Mucosa of descending colon (tissue), 3 donors: ENCODE measurements at places on chromosomes 7 and 10. TPM values are rescaled to one million over a fixed set of nuclear protein-coding genes. Genes with fewer than 3 reads are reported as not detected.
A peak's percentile ranks its signal among the peaks of the same experiment; 100 is the strongest.

DNA sequence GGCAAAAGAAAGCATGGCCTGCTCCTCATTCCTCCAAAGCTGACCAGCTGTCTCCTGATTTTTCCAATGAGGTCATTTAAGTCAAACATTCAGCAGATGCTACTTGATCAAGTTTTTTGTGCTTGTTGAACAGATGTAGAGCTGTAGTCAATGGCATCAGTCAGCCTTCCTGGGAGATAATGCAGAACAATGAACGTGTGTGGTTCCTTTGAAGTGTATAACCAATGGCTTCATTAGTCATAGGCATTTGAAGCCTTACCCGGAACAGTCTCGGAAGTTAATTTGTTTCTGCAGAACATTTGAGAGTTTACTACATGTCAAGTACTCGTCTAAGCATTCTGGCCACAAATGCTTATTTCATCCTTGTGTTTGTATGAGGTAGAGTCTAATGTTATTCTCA is 227.1 kb downstream of the ADRA2A start:
- DNase-seq: no peak

- no peak for DNase-seq
These were observed 38.6 kb upstream of the TNKS2 start for GRCh38 chr10:91759581-91759986.

DNA sequence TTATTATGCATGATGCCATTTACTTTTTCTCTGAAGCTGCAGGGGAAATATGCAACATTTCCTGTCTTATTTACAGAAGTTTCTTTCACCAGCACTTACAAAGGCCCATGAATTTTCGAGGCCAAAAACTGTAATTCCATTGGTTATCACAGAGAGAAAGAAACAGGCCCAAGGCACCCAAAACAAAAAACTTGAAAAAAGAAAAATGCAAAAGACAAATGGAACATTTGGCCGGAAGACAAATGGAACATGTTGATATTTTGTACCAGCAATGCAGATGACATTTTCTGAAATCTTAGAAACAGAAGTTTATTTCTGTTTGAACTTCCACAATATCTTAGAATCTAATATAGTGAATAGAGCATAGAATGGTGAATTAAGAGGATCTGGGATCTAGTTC is 56.3 kb upstream of the PNLIP start:
- DNase-seq: no peak

DNA sequence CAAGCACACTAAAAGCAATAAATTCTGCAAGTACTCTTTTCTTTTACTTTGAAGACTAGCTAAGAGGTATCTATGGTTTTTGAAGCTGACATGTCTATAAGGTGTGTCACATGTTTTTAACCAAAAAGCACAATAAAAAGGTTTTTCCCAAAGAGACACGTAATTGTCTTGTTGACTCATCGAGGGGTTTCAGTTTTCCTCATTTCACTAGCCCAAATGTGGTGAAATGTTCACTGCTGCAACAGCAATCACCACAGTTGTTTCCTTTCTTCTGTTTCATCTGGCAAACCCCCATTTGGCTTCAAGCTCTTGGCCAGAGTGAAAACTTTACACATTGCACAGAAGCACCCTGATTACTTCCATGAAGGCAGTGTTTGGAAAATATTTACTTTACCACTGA is 3.8 kb upstream of the HOXA4 start:
- DNase-seq: no peak

DNA sequence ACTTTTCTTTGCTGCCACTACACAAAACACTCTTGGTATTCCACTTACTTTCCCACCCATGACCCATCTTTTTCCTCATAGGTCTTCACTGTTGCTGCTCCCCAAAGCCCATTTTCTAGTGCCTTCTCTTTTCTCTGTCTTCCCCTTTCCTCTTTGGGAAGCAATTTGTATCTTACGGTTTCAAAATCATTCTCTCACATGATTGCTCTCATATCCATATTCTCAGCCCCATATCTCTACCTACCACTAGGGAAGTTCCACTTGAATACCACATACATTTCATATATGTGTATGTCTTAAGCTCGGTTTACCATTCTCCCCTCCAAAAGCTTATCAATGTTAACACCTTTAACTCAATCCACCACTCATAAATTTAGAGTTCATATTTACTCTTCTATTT is 3.2 kb upstream of the UBE2D1 start:
- DNase-seq: no peak

- DNase-seq: no peak
These were observed 27.2 kb downstream of the LEP start for GRCh38 chr7:128268233-128268632.

- DNase-seq: no peak
These were observed 257.3 kb downstream of the LRMDA start for GRCh38 chr10:75688506-75689300.

- DNase-seq: no peak
These were observed 30.3 kb downstream of the TMEM168 start for GRCh38 chr7:112759905-112760304.

GRCh38 chr7:101882595-101883564 is 65.5 kb downstream of the CUX1 start:
- DNase-seq: peak; percentile 65

The KCND2 gene
- total RNA-seq: 0.41 TPM

The TFR2 gene
- total RNA-seq: 0.57 TPM

The NUTM2E gene
- total RNA-seq: not detected

The IRF5 gene
- total RNA-seq: 6.9 TPM
